ENCODE measurements at places on chromosomes 12 and 14.

DNA sequence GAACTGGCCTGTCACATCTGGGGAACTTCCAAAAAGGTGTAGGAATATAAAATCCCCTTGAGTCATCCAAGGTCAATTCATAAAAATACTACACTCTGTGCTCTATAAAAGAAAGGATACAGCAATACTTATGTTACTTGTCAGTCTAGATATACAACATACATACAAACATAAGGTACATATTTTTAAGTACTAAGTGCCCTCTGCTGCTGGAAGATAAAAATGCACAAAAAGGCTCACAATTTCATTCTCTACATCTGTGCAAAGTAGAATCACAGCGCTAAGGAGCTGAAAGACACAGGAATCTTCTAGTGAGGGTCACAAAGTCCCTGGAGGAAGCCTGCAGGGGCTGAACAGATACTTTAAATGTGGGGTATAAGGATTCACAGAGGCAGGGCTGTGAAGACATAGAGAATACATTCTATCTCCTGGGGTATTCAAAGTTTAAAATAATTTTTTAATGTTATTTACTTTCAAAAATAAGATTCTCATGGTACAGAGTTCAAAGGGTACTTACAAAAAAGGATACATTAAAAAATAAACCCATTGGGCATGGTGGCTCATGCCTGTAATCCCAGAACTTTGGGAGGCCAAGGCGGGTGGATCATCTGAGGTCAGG lies 10.2 kb upstream of the GOLGA5 start:
- no peak for DNase-seq

DNA sequence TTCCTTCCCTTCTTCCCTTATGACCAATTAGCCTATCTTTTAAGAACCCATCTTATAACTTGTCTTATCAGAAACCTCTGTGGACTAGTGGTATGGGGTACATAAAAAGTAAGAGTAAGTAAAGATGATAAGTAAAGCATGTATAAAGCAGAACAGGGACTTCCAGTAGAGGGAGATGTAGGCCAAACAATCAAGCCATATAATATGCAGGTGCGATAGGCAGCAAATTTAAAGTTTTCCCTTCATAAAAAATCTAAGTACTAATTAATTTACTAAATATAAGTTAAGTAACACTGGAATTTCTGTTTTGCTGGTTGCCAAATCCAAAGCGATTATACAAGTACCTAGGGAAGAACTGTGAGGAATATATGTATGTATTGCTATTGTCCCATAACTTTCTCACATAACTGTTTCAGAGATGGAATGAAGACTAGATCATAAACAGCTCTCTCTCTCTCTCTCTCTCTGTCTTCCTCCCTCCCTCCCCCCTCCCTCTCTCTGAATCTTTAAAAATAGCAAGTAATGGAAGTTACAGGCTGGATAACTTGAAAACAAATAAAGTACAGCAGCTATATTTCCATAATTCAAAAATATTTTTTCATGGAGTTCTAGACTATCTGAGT lies 25.7 kb downstream of the METTL25 start:
- no peak for DNase-seq

- no peak for DNase-seq
These were observed 11.8 kb downstream of the P2RX7 start for GRCh38 chr12:121144416-121144914.

DNA sequence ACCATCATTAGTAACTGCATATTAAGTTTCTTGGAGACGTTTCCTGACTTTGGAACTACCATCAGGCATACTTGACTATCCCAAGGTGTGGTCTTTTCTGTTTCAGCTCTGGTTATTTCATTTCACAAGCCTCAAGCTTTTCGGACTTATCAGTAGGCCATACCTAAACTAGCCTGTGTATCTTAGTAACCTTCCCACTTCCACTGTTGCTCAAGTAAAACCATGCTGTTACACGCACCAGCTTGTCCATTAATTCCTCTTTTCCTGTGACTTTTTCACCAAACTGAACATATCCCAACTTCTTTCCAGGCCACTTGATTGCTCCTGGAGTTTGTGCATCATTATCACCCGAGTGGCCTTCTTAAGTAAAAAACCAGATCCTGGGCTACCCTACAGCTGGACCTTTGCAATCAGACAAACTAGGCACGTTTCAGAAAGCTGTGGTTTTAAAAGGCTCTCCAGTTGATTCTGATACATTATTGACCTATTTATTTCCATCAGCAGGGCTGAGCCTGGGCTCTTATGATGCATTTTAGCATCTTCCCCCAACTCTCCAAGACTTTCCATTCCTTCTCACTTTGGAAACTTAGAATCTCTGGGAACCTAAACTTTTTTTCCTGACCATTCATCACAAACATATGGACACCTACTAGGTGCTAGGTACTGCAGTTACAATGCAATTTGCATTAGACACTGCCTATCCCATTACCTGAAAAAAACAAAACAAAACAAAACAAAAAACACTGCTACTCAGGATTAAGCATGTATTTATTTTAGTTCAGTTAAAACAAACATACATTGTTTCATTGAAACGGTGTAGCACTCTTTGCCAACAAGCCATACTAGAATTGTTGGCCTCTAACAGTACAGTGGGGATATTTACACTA lies 14.9 kb downstream of the SLC38A2 start:
- DNase-seq: no peak

DNA sequence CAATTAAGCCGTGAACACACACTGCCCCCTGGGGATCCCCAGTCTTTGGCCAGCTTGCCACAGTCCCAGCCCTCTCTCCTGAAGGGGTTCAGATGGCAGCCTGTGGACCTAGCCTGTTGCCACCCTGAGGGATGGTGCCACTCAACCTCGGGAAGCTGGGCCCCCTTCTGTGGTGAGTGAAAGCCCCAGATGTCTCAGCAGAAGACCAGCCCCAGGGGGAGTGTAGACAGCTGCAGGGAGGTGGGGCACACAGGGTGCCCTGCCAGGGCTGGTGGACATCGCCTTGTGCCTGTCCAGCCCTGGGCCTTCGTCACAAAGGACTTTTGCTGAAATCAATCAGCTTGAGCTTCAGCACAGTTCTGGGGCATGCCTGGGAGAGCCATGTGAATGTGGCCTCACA lies 32.4 kb downstream of the C14orf132 start:
- no peak for DNase-seq

GRCh38 chr12:27272373-27273028 lies 28.4 kb downstream of the STK38L start:
- DNase-seq: no peak

- DNase-seq: no peak
These were observed 203.1 kb downstream of the SLC2A13 start for GRCh38 chr12:39902821-39903220.

GRCh38 chr12:54363618-54364017 lies 668 bp downstream of the GPR84 start:
- no peak for DNase-seq

DNA sequence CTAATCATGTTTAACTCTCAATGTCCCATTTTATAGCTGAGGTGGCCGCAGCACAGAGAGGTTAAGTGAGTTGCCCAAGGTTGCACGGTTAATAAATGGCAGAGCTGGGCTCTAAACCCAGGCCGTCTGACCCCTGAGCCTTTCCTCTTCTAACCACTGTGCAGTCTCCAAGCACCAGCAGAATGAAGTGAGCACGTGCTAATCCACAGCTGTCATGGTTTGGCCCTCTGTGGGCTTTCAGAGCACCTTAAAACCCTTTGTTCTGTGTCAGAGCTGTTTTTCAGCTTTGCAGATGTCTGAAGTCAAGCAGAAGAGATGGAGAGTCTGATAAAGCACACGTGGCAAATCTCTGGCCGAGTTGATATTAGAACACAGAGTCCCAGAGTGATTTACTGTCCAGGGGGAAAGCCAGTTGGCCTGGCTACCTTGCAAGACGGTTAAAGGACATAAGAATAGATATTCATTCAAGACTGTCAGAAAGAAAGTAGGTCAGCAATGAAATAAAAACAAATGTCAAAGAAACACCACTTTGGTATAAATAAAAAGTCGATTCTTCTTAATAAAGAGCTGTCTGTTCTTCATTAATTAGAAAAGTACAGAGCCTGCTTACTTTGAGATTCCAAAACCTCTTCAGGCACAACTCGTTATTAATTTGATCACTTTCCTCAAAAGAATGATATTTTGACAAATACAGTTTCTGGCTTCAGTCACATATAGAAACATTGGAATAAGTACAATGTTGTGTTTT lies 107.3 kb downstream of the CRADD start:
- no peak for DNase-seq

- DNase-seq: no peak
These were observed 2.0 kb downstream of the DENND5B start for GRCh38 chr12:31588976-31589375.

- no peak for DNase-seq
These were observed 4.1 kb downstream of the TEP1 start for GRCh38 chr14:20409226-20409625.

DNA sequence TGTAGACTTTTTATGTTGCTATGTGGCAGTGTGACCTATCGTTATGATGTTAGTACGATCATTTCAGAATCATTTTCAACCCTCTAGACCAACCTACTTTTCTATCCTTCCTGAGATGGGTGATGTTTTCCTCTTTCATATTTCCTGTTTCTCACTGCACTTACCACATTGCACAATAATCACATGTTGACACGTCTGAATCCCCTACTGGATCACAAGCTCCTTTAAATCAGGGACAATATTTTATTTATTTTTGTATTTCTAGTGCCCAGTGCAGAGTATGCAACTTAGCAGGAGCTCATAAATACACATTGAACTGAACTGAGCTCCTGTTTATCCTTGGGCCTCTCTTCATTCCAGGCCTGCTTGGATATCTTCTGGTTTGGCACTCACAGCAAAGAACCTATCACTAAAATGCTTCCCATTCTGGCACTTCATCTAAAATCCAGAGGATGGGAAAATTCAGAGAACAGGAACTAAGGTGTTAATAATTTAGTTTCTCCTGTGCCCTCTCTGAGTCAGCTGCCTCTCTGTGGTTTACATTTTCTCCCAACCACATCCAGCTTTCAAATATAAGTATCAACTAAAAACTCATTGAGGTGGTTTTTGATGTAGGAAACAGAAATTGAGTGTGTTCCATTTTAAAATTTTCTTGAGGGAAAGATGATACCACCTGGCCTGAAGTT lies 69.4 kb upstream of the DYRK2 start:
- DNase-seq: no peak

- no peak for DNase-seq
These were observed 49.4 kb upstream of the RERG start for GRCh38 chr12:15270591-15270990.

- no peak for DNase-seq
These were observed 229.9 kb downstream of the NTF3 start for GRCh38 chr12:5661811-5662210.

- DNase-seq: no peak
These were observed 11.4 kb downstream of the GNG2 start for GRCh38 chr14:51871846-51872245.

DNA sequence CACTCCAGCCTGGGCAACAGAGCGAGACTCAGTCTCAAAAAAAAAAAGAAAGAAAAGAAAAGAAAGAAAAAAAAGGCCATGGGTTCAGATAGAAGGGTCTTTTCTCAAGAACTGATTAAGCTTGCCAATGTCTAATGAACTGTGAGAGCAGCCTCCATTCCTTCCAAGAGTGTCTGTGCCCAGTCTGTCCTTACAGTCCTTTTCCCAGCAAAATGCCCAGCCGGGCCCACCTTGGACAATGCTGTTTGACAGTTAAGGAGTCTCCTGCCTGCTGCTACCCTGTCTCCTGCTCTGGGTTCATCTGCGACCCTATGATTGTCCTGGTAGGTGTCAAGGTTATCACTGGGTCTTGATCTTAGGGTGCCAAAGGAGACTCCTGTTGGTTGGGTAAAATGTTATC lies 21.4 kb downstream of the SYNE3 start:
- no peak for DNase-seq

GRCh38 chr12:2652401-2653081 lies 142.2 kb upstream of the FKBP4 start:
- no peak for DNase-seq

GRCh38 chr12:52534482-52534881 lies 14.3 kb upstream of the KRT5 start:
- no peak for DNase-seq

DNA sequence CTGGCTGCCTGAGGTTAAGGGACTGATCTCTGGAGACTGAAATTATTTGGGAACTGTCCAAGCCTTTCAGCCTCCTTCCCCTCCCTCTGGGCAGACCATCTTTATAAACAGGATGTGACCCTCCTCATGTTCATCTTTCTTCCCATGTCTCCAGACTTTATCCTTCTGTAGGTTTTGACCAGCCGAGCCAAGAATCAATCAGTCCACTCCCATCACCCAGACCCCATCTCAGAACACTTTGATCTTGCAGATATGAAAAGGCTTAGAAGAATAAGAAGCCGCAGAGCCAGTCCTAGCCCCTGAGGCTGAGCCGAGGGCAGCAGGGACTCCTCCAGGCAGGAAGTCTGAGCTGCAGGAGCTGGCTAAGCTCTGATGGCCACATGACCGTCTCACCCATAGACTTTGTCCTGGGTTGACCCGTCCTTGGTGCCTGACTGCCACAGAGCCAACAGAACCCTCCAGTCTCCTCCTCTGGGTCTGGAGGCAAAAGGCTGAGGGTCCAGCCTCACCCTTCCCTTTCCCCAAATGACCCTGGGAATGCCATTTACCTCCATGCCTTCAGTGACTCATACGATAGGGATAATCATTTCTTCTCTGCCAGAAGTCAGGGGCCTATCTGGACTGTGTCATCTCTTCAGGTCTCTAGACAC lies 1.6 kb downstream of the KRT71 start:
- no peak for DNase-seq

- DNase-seq: no peak
These were observed 133.5 kb downstream of the LLPH start for GRCh38 chr12:65997056-65997455.

DNA sequence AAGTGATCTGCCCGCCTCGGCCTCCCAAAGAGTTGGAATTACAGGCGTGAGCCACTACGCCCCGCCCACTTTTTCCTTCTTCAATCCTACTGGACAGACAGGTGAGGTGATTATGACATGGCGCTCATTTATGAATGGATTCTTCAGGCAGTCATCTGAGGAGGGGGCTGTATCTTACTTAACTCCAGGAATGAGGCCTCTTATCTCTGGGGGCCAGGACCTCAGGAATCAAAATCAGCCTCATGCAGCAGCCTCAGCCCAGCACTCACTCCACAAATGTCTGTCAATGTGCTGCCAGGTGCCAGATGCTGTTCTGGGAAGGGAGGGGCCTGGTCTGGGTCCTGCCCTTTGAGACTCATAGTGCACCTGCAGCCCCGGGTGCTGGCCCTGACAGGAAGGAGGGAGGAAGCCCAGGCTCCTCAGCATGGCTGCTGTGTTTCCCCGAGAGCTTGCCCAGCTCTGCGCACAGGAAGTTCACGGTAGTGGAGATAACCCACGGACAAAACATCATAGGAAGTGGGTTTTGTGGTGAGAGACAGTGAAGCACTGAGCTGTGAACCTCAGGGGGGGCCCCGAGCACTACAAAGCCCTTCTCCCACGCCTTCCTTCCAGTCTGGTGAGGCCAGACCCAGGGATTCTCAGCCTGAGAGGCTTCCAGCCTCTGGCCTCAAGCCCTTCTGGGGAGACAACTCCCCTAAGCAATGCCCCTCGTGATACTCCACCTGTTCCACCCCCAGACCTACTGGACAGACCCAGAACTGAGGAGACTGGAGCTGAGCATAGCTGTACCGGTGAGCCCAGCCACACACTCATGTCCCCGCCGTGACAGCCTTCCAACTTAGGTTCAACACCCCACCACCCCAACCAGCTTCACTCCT lies 22.3 kb downstream of the GALNT6 start:
- peak; percentile 69 for DNase-seq
